ENCODE measurements at places on chromosomes 7 and 10.

GRCh38 chr7:155557778-155558177, 11.4 kb upstream of the CNPY1 start:
- DNase-seq = no peak

- no peak for DNase-seq
Measured at GRCh38 chr7:5711409-5711808, 70.1 kb downstream of the RNF216 start.

GRCh38 chr7:99042957-99043356, 101.0 kb downstream of the SMURF1 start:
- no peak for DNase-seq

DNA sequence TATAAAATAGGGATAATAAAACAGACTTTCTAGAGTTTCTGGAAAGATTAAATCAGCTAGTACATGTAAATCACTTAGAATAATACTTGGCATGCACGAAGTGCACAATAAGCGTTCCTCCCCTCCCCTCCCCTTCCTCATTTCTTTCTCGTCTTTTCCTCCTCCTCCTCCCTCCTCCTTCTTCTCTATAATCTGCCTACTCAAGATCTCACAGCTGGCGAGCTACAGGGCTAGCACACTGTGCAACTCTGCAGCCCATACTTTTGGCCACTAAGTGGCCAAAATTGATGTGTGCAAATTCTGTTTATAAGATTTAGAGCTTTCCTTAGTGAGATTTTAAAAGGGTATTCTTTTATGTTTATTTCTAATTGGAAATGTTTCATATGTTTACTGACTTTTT, 565.3 kb downstream of the PHTF2 start:
- no peak for DNase-seq
